ENCODE measurements at places on chromosomes 6 and 20. TPM values are rescaled to one million over a fixed set of nuclear protein-coding genes. Genes with fewer than 3 reads are reported as not detected.

BNIP5 gene
- total RNA-seq: not detected

DNAAF9 gene
- 17.3 TPM for total RNA-seq

MYLK4 gene
- total RNA-seq: 0.65 TPM

PLCB4 gene
- total RNA-seq: 5.0 TPM

CGA gene
- total RNA-seq: not detected

MCCD1 gene
- not detected for total RNA-seq

FITM2 gene
- 7.8 TPM for total RNA-seq

BPIFA1 gene
- total RNA-seq: not detected

ADGRF5 gene
- 80.0 TPM for total RNA-seq

BTN3A1 gene
- total RNA-seq: 5.4 TPM

TMEM244 gene
- not detected for total RNA-seq

SSTR4 gene
- total RNA-seq: not detected

KCNK16 gene
- not detected for total RNA-seq

RBPJL gene
- not detected for total RNA-seq

Measured in vein endothelial cell (primary cell).